Epithelial cell of proximal tubule (primary cell): ENCODE measurements at places on chromosomes 16 and 17.
A peak's percentile ranks its signal among the peaks of the same experiment; 100 is the strongest.

GRCh38 chr17:50613007-50613992 lies 21.4 kb upstream of the ABCC3 start:
- DNase-seq: no peak

GRCh38 chr16:79210607-79211006 lies 389.9 kb downstream of the MAF start:
- DNase-seq: no peak

- no peak for DNase-seq
Measured at GRCh38 chr16:800834-801511, 439 bp upstream of the GNG13 start.

DNA sequence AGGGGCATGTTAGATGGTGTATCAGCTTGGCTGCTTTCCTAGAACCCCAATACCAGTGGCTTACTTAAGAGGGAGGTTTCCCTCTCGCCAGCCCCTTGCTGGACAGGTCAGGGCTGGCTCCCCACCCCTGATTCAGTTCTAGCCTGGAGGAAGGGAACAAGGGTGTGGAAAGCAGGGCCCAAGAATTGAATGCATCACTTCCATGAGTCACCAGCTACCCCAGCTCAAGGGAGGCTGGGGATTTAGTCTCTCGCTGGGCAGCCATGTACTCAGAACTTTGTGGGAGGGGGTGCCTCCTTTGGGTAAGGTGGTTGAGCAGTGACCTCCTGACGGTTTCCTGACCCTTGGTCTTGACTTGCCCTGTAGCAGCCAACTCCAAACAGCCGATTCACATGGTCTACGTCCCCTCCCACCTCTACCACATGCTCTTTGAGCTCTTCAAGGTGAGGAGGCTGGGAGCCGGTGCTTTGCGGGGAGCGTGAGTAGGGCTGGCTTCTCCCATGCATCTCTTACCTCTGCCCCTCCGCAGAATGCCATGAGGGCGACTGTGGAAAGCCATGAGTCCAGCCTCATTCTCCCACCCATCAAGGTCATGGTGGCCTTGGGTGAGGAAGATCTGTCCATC lies 12.8 kb downstream of the PDK2 start:
- no peak for DNase-seq

DNA sequence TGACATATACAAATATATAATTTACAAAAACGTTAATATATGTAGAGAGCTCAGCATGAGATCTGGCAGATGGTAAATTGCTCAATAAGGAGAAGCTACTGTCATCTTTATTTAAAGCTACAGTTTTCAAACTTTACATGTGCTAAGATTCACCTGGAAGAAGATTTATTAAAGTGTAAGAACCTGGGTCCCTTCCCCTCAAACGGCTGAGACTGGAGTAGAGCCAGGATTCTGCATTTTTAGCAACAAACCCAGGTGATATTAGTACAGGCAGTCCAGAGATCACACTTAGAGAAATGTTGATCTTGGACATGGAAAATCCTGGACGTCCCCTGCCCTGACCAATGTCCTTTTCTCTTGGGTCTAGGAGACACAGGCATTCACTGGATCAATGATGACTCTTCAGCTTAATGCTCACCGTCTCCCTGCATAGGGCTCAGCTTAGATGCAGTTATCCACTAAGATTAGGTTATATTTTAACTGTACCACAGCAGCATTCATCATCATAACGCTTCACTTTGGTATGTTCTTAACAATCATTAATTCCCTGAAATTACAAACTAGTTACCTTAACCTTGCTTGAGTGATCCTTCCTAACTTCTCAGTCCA lies 20.4 kb downstream of the CDR2 start:
- peak; percentile 94 for DNase-seq

DNA sequence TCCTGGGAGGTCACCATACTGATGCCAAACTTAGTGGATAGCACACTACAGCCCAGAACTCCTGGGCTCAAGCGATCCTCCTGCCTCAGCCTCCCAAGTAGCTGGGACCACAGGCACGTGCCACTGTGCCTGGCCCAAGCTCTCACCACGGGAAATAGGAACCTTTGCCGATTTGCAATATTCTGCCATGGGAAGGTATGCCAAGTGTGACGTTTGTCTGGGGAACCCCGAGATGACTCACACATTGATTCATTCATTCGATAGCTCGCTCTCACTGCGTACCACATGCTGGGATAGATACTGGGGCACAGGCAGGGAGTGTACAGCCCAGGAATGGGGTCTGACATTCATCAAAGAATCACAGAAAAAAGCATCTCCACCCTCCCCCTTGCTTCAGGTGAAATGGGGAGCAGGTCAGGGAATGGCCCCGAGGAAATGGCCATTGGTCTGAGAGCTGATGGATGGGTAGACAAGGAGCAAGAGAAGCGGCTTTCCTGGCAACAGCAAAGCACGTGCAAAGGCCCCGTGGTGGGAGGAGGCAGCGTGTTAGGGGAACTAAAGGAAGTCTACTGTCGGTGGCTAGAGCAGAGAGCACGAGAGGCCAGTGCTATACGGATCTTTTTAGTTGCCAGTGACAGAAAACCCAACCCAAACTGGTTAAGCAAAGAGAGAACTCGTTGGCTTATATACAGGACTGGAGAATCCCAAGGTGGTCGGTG lies 44.1 kb downstream of the DNAH17 start:
- no peak for DNase-seq
